GM23338 (cell line): ENCODE measurements at places on chromosomes 5 and 9.

DNA sequence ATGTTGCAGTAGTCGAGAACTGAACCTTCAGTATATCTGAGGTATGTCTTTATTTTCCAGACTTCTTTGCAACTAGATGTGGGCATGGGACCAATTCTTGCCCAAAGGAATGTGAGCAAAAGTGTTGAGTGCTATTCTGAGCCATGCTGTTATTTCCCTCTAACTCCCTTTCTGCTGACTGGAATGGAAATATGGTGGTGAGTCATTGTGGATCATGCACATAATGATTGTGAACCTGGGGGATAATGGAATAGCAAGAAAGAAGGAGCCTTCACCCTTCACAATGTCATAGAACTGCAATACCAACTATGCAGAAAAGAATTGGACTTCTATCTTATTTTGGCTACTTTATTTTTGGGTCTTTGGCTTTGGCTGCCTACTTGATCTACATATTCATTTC, 10.3 kb upstream of the DOCK2 start:
- DNase-seq: no peak

- no peak for DNase-seq
Observed at GRCh38 chr5:170538696-170539586, 35.1 kb downstream of the KCNIP1 start.

DNA sequence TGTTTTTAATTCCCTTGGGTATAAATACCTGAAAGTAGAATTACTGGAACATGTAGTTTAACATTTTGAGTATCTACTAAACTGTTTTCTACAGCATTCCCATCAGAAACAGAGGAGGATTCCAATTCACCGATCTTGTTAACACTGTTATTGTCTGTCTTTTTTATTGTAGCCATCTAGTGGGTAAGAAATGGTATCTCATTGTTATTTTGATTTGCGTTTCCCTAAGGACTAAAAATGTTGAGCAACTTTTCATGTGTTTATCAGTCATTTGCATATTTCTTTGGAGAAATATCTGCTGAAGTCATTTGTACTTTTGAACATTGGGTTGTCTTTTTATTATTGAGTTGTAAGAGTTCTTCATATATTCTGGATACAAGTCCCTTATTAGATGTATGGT, 135.2 kb upstream of the NFIL3 start:
- DNase-seq: no peak

GRCh38 chr9:124429530-124429867, 14.3 kb upstream of the PSMB7 start:
- no peak for DNase-seq

- DNase-seq: peak; percentile 91
Observed at GRCh38 chr9:131776473-131776872, 36.6 kb upstream of the RAPGEF1 start.

GRCh38 chr9:20054734-20055133, 265.9 kb upstream of the SLC24A2 start:
- no peak for DNase-seq

- DNase-seq: peak; percentile 27
Observed at GRCh38 chr5:83767409-83767992, 46.8 kb upstream of the HAPLN1 start.

GRCh38 chr5:71481441-71481840, 26.0 kb downstream of the BDP1 start:
- no peak for DNase-seq

DNA sequence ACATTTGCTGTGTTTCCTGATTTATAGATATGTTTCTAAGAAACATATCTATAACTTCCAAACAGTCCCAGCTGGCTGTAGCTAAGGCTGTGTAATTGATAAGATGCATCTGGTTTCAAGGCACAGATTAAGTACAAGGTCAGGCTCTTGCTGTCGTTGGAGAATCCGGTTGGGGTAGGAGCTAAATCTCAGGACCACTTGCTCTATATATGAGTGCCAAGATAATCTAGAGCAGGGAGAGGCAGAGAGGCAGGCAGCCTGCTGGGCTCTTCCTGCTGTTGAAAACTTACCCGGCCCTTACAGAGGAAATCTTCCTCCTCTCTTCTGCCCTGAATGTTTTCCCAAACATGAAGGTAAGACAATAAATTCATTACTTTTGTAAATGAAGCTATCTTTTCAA, at the start of gene C7:
Gene C7 (plus strand): TSS at position 234 of the 400 bp plus-strand sequence. CDS start 114 bp downstream, at position 348.
- DNase-seq: no peak

DNA sequence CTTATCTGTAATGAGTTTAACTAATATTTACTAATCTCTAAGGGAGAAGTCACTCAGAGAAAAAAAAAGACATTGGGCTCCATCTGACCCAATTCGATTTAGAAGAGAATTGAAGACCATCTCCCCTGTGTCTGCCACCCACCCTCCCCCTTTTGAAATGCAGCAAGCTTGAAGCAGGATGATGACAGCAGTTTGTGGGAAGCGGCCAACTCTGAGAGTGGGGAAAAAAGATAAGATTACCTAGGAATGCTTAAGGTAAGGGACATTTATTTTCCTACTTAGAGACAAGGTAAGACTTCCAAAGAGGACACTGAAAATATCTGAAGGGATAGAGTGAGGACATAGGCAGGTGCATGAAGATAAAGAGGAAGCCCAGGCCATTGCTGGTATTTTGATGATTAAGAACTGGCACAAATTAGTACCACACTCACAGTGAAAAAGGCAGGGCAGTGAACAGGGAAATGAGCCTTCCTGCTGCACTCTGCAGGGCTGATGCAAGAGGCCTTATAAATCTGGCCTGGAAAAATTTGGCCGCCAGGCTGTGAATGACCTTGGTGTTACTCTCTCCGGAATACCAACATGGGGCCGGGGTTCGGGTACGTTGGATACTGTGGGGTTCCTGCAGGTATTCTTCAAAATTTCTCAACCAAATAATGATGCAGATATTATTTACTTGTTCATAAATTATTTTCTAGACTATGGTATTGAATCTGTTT, 42.3 kb downstream of the HTR1A start:
- no peak for DNase-seq

- DNase-seq: no peak
Observed at GRCh38 chr9:134063571-134064450, 4.0 kb downstream of the BRD3 start.

DNA sequence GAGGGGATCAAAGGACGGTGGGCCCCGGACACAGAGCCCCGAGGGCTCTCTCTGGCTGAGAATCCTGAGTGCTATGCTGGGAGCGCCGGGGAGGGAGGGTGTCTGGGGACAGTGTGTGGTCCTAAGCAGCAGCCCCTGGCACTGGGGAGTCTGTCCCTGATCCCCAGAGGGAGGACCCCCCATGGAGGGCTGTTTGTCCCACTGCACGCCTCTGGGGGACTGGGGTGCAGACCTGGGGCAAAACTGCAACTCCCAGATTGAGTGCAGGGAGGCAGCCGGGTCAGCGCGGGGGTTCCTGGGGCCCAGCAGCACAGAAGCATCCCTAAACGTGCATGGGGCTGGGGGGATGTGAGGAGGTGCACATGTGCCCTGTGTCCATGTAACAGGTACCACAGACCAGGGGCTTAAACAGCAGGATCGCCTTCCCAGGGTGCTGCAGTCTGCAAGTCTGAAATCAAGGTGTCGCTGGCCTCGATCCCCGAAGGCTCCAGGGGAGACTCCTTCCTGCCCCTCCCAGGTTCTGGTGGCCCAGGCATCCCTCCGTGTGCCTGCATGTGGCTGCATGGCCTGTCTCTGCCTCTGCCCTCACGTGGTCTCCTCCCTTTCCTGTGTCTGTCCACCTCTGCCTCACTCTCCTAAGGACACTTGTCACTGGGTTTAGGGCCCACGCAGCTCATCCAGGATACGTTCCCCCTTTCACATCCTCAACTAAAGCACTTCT, 35.9 kb upstream of the IRX4 start:
- no peak for DNase-seq

- DNase-seq: peak; percentile 87
Observed at GRCh38 chr5:140868721-140869554, at the start of gene PCDHA11. PCDHA11 (plus strand) TSS chr5:140868957; CDS start chr5:140869104, 147 bp downstream.

DNA sequence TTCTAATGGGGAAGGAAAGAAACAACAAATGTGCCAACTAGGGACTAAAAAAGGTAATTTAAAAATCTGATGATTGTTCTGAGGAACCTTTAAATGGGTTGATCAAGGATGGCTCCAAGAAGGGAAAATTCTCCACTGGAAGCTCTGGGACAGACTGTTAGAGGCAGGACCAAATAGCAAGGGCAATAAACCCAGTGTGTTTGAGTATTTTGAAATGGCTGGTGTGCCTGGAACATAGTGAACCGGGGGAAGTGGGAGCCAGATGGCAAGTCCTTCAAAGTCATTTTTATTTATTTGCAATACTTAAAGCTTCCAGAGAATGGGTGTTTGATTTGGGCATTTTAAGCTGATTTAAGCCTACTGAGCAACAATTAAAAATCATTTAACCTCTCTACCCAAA, 587.7 kb upstream of the MEF2C start:
- no peak for DNase-seq

DNA sequence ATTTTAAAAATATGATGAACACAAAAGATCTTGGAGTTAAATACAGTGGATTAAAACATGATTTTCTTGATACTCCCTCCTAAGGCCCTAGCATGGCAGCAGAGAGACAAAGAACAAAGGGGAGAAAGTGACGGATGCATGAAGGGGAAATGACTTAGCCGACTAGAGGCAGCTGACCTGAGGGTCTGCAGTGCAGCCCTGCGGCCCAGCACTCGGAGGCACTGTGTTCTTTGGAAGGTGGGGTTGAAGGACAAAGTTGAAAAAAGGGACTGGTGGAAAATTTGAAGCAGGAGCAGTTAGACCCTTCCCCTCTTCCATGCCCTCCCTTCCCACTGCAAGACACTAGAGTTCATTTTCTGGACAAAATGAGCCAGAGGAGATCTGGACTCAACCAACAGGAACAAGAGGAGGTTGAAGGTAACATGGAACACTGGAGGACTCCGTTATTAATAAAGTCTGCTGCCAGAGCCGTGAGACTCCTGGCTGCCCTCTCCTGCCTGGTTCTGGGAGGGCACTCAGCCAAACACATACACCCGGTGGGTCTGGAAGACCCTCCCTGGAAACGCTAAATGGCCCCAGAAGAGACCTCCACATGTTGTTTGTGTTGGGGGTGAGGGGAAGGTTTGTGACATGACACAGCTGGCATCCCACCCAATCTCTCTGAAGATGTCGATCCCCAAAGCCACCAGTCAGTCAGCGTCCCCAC, 98.1 kb downstream of the JMY start:
- peak; percentile 49 for DNase-seq

DNA sequence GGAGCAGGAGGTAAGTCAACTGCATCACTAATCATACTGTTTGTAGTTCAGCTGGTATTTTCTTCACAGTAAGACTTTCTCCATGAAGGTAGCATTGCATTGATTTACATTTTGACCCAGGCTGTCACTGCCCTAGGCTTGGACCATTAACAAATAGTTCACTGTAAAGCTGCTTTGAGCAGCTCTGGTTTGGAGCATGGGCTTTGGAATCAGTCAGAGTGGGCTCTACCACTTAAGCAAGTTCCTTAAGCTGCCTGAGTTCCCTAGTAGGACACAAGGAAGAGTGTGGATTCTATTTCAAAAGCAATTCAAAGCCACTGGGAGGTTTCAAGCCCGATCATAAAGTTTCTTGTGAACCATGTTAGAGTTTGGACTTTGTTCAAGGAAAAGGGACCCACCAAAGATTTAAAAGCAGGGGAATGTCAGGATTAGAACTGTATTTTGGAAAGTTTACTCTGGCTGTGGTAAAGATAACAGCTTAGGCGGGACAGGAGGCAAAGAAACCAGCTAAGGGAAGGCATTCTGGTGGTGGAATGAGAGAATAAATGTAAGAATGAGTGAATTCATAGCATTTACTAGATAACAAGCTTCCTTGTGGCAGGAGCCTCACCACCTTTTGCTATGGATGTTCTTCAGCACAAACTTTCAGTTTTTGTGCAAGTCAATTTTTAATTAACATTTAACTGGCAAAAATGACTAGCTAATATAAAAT, 12.3 kb upstream of the PANK3 start:
- no peak for DNase-seq

GRCh38 chr9:14427419-14427818, 113.5 kb upstream of the NFIB start:
- no peak for DNase-seq

GRCh38 chr9:118170032-118170955, 466.1 kb downstream of the TLR4 start:
- peak; percentile 82 for DNase-seq
